D721Med (cell line): ENCODE measurements at places on chromosomes 2 and 18.

DNA sequence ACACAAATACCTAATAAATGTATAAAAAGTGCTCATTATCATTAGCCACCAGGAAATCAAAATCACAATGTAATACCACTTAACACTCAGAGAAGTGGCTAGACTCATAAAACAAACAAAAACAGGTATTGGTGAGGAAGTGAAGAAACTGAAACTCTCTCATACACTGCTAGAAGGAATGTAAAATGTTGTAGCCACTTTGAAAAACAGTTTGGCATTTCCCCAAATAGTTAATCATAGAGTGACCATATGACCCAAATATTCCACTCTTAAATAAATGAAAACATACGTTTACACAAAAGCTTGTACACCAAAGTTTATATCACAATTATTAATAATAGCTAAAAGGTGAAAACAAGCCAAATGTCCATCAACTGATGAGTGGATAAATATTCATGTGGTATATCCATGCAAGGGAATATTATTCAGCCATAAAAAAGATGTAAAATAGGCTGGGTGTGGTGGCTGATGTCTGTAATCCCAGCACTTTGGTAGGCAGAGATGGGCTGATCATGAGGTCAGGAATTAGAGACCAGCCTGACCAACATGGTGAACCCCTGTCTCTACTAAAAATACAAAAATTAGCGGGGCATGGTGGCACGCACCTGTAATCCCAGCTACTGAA lies 86.2 kb upstream of the COL5A2 start:
- no peak for DNase-seq

DNA sequence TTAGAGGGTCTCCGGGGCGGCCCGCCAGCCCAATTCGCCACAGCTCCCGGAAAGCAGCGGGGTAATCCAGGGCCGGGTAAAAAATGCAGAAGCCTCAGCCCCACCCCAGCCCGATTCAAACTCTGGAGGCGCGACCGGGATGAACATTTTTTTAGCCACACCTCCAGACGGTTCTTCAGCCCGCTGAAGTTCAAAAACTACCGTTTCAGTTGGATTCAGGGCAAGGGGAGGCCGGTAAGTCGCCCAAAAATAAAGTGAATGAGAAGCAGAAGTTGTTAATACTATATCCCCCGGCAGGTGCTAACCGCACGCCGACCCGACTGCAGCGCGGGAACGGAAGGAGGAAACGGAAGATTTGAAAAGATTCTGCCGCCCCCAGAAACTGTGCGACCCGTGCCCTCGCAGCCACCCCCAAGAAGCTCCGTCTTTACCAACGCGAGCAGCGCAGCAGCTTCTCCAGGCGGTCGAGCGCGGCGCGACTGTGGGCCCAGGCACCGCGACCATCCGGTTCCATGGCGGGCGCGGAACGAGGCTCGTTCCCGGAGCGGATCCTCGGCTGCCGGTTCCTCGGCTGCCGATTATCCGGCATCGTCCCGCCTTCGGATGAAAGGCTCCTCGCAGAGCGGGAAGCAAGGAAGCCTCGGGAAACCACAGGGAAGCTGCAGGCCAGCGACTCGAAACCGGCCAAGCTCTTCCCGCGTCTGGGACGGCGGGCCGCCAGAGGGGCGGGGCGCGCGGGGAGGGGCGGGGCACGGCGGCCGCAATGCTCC lies at the start of gene BARD1:
BARD1 (minus strand) TSS at position 703 of the 770 bp plus-strand sequence; CDS start at position 589, 114 bp downstream.
- no peak for DNase-seq

DNA sequence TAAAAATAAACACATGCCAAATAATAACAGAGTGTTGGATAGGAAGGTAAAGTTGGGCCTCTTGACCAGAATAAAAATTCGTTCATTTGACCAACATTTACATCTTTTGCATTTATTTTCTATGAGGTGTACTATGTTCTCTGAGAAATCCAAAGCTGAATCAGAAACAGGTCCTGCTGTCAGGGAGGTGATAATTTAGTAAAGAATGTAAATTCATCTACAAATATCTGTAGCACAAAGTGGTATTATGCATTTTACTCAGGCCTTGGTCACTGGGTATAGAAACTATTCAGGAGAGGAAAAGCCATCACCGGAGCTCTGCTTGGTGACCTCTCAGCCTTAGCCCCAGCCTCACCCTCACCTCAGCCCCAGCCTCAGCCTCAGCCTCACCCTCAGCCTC lies 208.9 kb downstream of the SPP2 start:
- DNase-seq: no peak

GRCh38 chr2:239832490-239833268 lies 192.5 kb downstream of the NDUFA10 start:
- DNase-seq: no peak

DNA sequence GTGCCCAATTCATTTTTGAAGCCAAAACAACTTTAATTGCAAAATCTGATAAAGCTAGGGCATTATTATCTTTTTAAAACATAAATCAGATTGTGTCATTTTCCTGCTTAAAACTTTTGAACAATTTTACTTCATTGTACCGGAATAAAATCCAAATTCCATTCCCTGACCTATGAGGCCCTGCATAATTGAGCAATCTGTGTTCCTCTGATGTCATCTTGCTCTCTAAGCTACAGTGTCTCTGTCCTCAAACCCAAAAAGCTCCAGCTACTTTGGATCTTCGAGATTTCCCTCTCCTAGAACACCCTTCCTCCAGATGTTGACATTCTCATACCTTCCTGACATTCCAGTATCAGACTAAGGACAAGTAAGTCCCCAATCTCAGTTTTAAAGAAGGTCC lies 395.9 kb downstream of the LRATD1 start:
- no peak for DNase-seq

DNA sequence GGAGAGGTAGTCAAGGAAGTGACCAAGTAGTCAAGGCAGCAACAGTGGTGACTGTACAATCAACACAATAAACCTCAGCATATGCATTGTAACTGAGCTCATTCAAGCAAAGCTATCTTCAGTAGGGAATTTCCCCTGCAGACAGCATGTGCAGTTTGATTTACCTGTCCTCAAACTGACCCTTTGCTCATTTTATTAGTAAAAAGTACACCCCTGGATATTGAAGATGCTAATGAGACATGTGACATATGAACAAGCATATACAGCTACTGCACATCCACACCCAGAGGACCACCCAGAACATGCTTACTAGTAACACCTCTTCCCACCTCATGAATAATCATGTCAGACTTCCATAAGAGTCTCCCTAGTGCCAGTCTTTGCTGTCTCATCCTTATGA lies 15.4 kb downstream of the C2orf81 start:
- no peak for DNase-seq
